ENCODE measurements at places on chromosomes 1 and 21.

GRCh38 chr1:151711044-151711800 lies 5.4 kb downstream of the CELF3 start:
- DNase-seq: no peak

DNA sequence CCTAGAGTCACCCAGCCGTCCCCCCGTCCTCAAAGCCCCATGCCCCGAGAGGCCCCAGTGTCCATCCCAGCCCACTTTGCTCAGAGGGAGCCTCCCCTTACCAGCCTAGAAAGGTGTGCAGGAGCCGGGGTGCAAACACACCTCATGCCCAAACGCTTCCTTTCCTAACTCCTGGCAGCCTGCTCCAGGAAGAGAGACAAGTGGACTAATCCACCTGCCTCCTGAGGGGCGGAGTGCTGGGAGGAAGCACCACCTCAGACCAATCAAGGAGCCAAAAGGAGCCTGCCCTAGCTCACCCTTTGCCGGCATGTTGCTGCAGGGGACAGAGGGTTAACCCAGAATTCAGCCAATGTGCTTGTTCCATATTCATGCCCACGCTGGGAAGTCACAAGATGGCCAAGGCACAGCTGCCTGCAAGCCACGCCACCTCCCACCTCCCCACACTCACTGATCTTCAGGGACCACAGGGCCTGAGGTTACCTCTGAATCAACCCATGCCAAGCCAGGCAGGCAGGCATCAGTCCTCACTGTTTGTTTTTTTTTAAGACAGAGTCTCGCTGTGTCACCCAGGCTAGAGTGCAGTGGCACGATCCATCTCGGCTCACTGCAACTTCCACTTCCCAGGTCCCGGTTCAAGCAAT lies 27.8 kb downstream of the PLEKHA6 start:
- DNase-seq: no peak

DNA sequence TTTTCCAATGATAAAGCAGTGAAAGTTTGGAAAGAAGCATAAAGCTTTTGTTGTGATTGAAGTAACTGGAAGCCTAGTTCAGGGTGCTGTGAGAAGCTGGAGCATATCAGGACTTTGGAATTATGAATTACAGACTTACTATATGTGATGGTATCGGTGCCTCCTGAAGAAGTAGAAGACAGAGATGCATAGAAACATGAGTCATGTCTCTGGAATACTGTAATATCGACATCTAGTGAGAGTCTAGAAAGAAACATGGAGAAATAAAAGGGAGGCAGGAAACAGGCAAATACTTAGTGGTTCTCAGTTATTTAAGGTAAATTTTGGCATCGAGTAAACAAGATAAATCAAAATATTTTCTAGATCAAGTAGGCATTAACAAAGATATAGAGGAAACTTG lies 103.0 kb downstream of the CAMTA1 start:
- DNase-seq: no peak

- DNase-seq: no peak
Measured at GRCh38 chr21:33857846-33858666, 57.5 kb downstream of the ATP5PO start.

- no peak for DNase-seq
Measured at GRCh38 chr21:37266515-37267221, 466 bp downstream of the VPS26C start.

DNA sequence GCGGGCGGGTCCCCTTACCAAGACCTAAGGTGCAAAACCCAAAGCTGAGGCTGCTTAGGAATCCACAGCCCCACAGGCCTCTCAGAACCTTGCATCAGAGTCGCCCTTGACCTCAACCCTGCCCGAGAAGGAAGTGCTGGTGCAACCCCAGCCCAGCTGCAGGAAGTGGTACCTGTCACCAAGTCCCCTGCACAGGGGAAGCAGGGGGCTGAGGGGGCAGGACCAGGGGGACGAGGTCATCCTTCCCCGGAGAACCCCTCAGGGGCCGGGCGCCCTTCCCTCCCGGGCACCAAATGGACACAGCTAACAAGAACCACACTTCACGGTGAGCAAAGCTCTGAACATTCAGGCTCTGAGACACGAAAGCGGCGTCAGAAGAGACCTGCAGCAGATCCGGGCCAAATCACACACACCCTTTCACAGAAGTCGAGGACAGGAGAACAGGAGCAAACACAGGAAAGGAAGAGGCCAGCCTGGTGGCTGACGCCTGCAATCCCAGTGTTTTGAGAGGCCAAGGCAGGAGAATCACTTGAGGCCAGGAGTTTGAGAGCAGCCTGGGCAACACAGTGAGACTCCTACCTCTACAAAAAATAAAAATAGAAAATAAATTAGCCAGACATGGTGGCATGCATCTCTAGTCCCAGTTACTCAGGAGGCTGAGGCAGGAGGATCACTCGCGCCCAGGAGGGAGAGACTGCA lies 6.4 kb downstream of the ITGB2 start:
- no peak for DNase-seq

GRCh38 chr1:59526240-59526639 lies 229.3 kb downstream of the FGGY start:
- no peak for DNase-seq
